ENCODE measurements at places on chromosomes 7 and 10. TPM values are rescaled to one million over a fixed set of nuclear protein-coding genes. Genes with fewer than 3 reads are reported as not detected.

FAM20C gene
- total RNA-seq: 32.9 TPM

PDK4 gene
- 21.0 TPM for total RNA-seq

HOXA11 gene
- total RNA-seq: not detected

ELOVL3 gene
- not detected for total RNA-seq

HOXA5 gene
- 12.6 TPM for total RNA-seq

CYP3A5 gene
- total RNA-seq: 4.2 TPM

Measured in progenitor cell of endocrine pancreas (in vitro differentiated cells).